AG04450 (cell line): ENCODE measurements at places on chromosomes 3 and 15. TPM values are rescaled to one million over a fixed set of nuclear protein-coding genes. Genes with fewer than 3 reads are reported as not detected.

- no peak for DNase-seq
Measured at GRCh38 chr3:26307787-26308186, 314.8 kb upstream of the LRRC3B start.

- no peak for DNase-seq
Measured at GRCh38 chr3:18743761-18744160, 318.6 kb upstream of the SATB1 start.

DNA sequence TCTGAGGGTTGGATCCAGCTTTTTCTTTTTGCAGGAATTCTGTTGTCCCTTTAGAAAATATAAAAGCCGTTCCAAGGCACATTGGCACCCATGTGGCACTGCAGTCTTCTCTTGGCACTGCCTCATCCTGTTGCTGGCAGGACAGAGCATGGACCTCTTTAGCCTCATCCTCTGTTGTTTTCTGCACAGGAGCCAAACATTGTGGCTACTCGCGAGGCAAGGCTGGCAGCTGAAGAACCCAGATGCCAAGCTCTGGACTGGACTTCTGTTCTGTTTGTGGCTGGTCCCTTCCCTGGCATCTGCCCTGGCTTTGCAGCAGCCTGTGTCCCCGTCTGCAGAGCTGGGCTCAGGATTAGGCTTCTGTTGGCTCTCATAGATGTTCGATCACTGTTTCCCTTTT lies 224.7 kb upstream of the TBC1D5 start:
- DNase-seq = no peak

DNA sequence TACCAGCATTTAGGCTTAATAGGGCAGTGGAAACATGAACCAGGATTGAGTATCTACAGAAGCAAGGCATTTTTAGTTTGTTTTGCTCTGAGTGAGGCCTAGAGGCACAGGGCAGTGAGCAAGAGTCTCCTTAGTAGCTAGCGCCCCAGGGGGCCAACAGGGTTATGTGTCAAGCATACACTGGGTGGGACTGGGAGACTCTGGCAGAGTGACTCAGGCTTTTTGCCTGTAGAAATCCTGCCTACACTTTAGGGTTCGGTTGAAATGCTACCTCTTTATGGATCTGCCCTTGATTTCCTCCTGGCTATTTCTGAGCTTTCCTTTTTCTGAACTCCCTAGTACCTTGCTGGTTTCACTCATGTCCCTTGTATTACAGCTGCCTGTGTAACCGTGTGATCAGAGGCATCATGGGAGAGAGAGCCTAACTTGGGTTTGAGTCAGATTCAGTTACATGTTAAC lies 72.2 kb downstream of the TOP2B start:
- DNase-seq = no peak

CLSTN2 gene
- 0.02 and 0.04 TPM in 2 replicates for polyA plus RNA-seq

ACTC1 gene
- 0.46 and 0.48 TPM in 2 replicates for polyA plus RNA-seq

MYO9A gene
- polyA plus RNA-seq = 14.3 and 15.2 TPM in 2 replicates

DNA sequence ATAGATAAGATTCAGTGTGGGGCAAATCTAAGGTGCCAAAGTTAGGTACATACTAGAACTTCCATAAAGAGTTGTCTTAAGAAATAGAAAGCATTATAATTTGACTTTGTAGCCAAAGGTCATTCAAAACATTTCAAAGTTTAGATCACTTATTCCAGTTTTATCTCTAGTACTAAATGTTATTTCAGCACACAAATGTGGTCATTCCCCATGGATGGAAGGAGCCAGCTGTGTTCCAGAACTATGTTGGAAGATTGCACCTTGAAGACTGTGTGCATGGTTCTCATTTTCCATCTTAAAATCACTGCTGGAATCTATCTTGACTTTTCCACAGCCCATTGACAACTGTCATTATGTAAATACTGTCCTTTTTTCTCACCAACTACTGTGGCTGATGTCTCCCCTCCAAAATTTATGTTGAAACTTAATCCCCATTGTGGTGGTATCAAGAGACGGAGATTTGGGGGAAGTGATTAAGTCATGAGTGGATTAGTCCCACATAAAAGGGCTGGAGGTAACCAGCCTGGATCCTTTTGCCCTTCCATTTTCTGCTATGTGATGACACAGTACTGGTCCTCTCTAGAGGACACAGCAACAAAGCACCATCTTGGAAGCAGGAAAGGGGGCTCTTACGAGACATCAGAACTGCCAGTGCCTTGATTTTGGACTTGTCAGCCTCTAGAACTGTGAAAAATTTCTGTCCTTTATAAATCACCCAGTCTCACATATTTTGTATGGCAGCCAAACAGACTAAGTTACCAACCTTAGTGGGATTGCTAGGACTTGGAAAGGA lies 24.0 kb downstream of the TGFBR2 start:
- no peak for DNase-seq

GRCh38 chr3:167762296-167762695 lies 26.8 kb downstream of the SERPINI1 start:
- no peak for DNase-seq

DNA sequence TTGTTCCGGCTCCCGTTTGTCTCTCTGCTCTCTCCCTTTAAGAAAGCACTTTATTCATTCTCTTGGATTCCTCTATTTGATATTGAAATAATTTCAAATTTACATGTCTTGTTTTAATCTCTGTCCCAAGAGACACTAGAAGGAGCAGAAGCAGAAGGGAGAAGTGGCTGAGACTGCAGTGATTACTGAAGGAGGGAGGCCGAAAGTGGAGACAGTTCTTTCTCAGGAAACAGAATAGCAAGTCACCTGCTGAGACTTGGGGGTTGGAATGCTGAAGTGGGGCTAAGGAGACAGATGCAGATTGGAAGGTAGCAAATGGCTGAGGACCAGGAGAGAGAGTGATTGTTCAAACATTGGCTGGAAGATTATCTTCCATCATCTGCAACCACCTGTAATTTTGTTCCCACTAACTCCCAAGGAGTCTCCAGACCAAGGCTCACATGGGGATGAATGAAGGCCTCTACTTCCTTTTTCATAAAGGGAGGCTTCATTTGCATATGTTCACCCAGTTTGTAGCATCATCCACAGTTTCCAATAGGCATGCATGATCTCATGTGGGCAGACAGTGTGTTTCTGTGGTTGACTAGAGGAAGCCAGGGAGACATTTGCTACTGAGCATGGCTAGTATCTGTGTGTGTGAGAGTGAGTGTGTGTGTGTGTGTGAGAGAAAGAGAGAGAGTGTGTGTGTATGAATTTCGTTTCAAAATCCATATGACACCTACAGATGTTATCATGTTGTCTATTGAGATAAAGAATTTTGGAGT lies 24.0 kb downstream of the LTF start:
- DNase-seq = no peak

DNA sequence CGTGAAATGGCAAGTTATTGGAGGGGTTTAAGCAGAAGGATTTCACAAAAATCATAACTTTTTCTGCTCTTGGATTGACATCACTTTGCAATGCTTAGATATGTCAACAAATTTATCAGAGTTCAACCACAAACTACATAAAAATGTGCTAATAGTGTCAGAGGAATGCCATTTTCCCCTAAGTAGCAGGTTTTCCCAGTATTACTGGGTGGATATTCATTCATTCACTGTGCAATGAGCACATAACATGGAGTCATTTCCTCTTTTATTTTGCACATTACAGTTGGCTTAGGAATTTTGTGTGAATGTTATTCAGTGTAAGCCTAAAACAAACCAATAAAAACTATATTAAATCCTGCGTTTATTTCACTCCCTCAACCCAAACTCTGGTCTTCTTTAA lies 537.3 kb upstream of the MCTP2 start:
- no peak for DNase-seq

AMOTL2 gene
- polyA plus RNA-seq = 74.5 and 78.9 TPM in 2 replicates

DNA sequence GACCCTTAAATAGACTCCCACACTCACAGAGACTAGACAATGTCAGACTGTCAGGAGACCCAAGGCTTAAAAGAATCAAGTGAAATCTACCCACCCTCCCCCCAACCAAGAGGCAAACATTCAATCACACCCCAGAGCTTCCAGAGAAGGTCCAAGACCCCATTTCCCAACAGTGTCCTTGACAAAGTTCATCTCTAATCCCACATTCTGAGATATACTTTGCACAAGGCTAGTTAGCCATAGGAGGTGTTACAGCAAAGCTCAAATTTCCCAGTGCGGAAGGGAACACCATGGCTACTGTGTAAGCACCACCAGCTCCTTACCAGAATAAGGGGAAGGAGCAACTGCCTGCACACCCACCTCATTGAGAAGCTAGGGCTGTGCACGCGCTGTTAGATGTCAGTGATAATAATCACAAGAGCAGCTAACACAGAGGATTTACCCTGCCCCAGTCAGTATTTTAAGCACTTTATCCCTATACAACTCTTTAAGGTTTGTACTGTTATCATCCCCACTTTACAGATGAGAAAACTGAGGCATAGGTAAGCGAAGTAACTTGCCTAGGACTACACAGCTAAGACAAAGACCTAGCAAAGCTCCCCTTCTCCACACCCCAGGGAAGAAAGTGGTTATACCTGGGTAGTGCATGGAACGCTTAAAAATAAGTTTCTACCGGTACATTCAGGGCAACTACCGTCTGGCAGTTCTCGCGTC lies 17.3 kb downstream of the SPATA12 start:
- no peak for DNase-seq

GRCh38 chr3:170226426-170226960 lies 4.3 kb downstream of the PRKCI start:
- DNase-seq = no peak

CHRNA7 gene
- 0.04 and 0.27 TPM in 2 replicates for polyA plus RNA-seq

- no peak for DNase-seq
Measured at GRCh38 chr15:63970621-63971426, 75.5 kb downstream of the DAPK2 start.

CAMKV gene
- not detected in 2 replicates for polyA plus RNA-seq

DNA sequence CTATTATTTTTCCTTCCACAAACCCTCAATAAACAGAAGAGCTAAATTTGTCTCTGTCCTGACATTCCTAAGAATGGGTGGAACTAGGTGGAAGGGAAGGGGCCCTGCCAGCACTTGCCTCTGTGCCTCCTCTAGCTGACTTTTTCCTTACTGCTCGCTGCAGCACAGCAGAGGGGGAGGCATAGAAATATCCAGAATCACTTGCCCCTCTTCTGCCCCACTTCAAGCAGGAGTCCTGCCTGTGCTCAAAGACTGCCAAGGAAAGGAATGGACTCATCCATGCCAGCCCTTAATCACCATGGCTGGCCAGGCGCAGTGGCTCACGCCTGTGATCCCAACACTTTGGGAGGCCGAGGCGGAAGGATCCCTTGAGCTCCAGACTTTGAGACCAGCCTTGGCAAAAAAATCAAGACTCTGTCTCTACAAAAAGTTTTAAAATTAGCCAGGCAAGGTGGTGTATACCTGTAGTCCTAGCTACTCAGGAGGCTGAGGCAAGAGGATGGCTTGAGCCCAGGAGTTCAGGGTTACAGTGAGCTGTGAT lies 51.8 kb downstream of the ADCY5 start:
- DNase-seq = no peak

ACY1 gene
- 20.4 and 27.8 TPM in 2 replicates for polyA plus RNA-seq

- no peak for DNase-seq
Measured at GRCh38 chr3:133709139-133709750, 36.9 kb upstream of the TF start.

TERC gene
- polyA plus RNA-seq = not detected in 2 replicates

- no peak for DNase-seq
Measured at GRCh38 chr3:38354588-38355330, 8.2 kb downstream of the XYLB start.

GRCh38 chr15:87939848-87940457 lies 316.6 kb downstream of the NTRK3 start:
- DNase-seq = no peak

GRCh38 chr15:40069178-40070165 lies 30.5 kb upstream of the SRP14 start:
- no peak for DNase-seq

IL17RE gene
- polyA plus RNA-seq = 2.0 and 2.1 TPM in 2 replicates

DNA sequence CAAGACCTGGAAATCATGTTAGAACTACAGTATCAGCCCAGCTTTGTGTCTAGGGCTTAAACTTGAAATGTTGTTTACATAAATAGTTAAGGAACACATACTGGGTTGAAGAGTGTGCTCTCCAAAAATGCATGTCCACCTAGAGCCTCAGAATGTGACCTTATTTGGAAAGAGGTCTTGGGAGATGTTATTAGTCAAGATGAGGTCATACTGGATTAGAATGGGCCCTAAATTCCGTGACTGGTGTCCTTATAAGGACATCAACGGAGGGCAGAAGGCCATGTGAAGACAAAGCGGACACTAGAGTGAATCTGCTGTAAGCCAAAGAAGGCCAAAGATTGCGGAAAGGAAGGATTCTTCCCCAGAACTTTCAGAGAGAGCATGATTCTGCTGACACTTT lies 759.2 kb upstream of the CFAP20DC start:
- peak; percentile 56 for DNase-seq

C2CD4A gene
- polyA plus RNA-seq = not detected in 2 replicates

FGF12 gene
- polyA plus RNA-seq = not detected in 2 replicates

DNA sequence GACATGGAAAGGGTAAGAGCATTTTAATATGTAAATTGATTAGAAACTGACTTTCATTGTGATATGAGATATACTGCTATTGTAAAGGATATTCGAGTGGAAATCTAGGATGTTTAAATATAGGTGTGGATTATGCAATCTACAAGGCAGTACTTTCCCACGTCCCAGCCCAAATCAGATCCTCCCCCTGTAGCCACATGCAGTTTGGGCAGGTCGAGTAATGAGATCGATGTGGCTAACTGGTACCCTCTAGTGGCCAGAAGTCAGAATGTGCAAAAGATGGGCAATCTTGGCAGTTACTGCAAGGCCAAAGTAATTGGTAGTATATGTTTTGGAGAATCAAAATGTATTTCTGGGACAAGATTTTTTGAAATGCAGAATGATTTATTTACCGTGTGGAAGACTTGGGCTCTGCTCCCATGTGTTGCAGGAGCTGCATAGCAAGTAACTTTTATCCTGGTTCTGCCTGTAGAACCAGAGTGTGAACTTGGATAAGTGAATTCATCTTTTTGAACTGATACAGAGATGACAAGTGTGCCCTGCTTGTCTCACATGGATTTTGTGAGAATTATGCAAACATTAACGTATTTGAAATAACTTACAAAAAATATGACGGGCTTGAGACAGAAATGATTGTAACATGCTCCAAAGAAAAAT lies 94.5 kb upstream of the ADAMTSL3 start:
- DNase-seq = peak; percentile 30

DNA sequence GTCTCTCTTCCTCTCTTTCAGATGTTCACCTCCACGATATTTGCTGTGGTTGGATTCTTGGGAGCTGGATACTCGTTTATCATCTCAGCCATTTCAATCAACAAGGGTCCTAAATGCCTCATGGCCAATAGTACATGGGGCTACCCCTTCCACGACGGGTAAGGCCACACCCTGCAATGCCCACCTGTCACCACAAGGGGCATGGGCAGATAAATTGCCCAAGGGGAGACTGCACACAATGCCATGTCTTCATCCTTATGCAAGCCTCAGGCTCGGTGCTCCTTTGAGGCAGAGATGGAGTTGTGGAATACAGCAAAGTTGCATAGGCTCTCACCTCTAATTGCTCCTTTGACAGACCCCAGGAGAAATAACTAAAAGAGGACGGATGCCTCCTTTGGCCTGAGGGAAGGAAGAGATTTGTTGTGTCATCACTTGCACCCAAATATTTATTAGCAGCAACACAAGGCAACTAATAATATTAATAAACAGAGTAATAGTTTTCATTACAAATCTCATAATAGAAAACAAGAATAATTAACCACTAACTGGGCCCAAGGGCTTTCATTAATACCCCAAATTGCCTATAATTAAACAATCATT lies 13.2 kb downstream of the TM4SF4 start:
- no peak for DNase-seq

GRCh38 chr3:69560818-69561217 lies 174.9 kb upstream of the FRMD4B start:
- no peak for DNase-seq

DPP8 gene
- 24.1 and 29.9 TPM in 2 replicates for polyA plus RNA-seq
